ENCODE measurements at places on chromosomes 1 and 21.

- no peak overlapping the region for H3K4me3 ChIP-seq
- H3K27me3 ChIP-seq: no peaks in the 10 kb centered on the region
- no peak for DNase-seq
- H3K4me1 ChIP-seq: no peaks in the 10 kb centered on the region
- H3K36me3 ChIP-seq: no peaks in the 10 kb centered on the region
These were observed 7.0 kb downstream of the COL24A1 start for GRCh38 chr1:86149591-86149990.

GRCh38 chr1:75126611-75127101 lies 7.5 kb upstream of the LHX8 start:
- no peaks in the 10 kb centered on the region for H3K36me3 ChIP-seq
- DNase-seq: no peak
- H3K27me3 ChIP-seq: no peaks in the 10 kb centered on the region

GRCh38 chr21:42676808-42677207 lies 23.4 kb downstream of the PDE9A start:
- H3K27ac ChIP-seq: no peak overlapping the region
- no peaks in the 10 kb centered on the region for H3K27me3 ChIP-seq
- no peak for DNase-seq
- no peaks in the 10 kb centered on the region for H3K36me3 ChIP-seq

GRCh38 chr1:119371815-119372214 lies 3.2 kb downstream of the HAO2 start:
- H3K27me3 ChIP-seq: no peaks in the 10 kb centered on the region
- H3K4me3 ChIP-seq: no peak overlapping the region
- no peak overlapping the region for H3K27ac ChIP-seq
